ENCODE measurements at places on chromosomes 6 and 20. TPM values are rescaled to one million over a fixed set of nuclear protein-coding genes. Genes with fewer than 3 reads are reported as not detected.

Gene HLA-DOA
- 6.9 TPM for total RNA-seq

Gene PLCB4
- not detected for total RNA-seq

Gene SDCBP2
- total RNA-seq: 4.7 TPM

Gene MRAP2
- total RNA-seq: not detected

Gene BPHL
- total RNA-seq: 10.7 TPM

Gene DSP
- not detected for total RNA-seq

Gene POU5F1
- total RNA-seq: not detected

Gene LY6G6F
- total RNA-seq: not detected

Gene TPX2
- 60.3 TPM for total RNA-seq

Gene ABHD12
- 27.6 TPM for total RNA-seq

Gene TGM2
- total RNA-seq: not detected

Gene EXOC2
- total RNA-seq: 43.1 TPM

Gene HLA-DPB1
- 20.8 TPM for total RNA-seq

Gene FNDC1
- total RNA-seq: 0.04 TPM

Gene RSPH3
- 4.4 TPM for total RNA-seq

Gene PROKR2
- total RNA-seq: 0.18 TPM

Gene NRSN1
- total RNA-seq: not detected

Gene KIAA0408
- total RNA-seq: 9.0 TPM

Gene BPIFB2
- not detected for total RNA-seq

Gene CLPSL2
- not detected for total RNA-seq

Gene UBR2
- 26.2 TPM for total RNA-seq

Gene KCNK16
- not detected for total RNA-seq

Gene NRN1
- total RNA-seq: not detected

Gene GJA10
- total RNA-seq: not detected

Gene ANKRD66
- total RNA-seq: not detected

Gene TRIM15
- not detected for total RNA-seq

Gene TREML2
- 0.95 TPM for total RNA-seq

Gene ALDH8A1
- 0.85 TPM for total RNA-seq

Gene ULBP3
- 1.6 TPM for total RNA-seq

Gene C20orf204
- total RNA-seq: 2.7 TPM

Gene AVP
- total RNA-seq: not detected

Gene CDS2
- 57.3 TPM for total RNA-seq

Data from CD8-positive, alpha-beta memory T cell (primary cell).